Endodermal cell (in vitro differentiated cells): ENCODE measurements at places on chromosomes 3 and 15.

GRCh38 chr3:180855956-180856355 lies 56.5 kb upstream of the FXR1 start:
- no peak for DNase-seq

DNA sequence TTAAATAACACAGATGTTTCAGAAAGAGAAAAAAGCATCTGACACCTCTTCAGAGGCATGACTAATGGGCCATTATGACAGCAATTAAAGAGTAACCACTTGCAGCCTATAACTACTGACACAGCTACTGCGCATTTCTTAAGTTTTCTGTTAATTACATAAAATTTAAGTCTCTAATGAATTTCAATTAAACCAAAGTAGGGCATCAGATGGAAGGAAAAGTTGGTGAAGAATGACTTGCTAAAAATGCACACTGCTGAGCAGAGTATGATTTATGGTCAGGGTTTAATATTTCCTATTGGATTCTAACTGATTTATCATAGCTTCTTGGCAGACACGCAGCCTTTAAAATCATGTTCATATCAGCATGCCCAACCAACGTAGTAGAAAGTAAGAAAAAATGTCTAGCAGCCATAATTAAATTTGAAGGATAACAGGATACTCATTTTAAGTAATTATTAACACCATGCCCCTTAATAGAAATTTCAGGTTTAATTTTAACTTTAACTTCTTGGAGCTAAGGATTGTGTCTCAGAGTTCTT lies 140.0 kb downstream of the CBLB start:
- no peak for DNase-seq

GRCh38 chr3:169847896-169848295 lies 21.8 kb downstream of the LRRC31 start:
- no peak for DNase-seq

- DNase-seq: peak; percentile 56
Measured at GRCh38 chr3:109050591-109051167, 67.3 kb downstream of the MORC1 start.

DNA sequence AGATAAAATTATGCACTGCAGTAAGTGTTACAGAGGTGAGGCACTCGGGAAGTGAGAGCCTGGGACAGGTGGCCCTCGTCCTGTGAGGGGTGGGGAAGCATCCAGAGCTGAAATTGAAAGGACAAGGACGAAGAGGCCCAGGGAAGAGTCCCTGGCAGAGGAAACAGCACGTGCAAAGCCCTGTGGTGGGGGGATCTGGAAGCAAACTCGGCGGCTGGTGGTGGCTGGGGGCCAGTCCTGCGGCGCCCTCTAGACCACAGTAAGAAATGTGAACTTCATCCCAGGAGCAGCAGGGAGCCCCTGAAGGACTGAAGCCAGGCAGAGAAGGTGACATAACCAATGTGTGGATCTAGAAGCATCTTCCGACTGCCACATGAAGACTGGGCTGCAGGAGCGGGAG lies 42.8 kb downstream of the GRIP2 start:
- peak; percentile 81 for DNase-seq

DNA sequence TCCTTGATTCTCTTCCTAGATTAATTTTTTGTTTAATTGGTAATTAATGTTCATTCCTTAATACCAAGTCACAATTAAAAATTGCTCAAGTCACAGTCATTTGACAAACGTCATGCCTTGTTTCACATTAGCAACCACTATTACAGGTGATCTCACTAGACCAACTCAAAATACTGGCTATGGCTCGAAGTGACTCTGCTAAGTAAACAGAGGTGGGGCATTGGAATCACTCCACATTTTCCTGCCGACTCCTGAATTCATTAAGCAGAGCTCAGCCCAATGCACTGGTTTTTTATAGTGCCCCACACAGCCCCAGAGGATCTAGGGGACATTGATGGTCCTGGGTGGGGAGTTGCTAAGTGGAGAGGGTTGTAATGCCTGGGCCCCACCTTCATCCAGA lies 201.2 kb upstream of the NSMCE3 start:
- no peak for DNase-seq

DNA sequence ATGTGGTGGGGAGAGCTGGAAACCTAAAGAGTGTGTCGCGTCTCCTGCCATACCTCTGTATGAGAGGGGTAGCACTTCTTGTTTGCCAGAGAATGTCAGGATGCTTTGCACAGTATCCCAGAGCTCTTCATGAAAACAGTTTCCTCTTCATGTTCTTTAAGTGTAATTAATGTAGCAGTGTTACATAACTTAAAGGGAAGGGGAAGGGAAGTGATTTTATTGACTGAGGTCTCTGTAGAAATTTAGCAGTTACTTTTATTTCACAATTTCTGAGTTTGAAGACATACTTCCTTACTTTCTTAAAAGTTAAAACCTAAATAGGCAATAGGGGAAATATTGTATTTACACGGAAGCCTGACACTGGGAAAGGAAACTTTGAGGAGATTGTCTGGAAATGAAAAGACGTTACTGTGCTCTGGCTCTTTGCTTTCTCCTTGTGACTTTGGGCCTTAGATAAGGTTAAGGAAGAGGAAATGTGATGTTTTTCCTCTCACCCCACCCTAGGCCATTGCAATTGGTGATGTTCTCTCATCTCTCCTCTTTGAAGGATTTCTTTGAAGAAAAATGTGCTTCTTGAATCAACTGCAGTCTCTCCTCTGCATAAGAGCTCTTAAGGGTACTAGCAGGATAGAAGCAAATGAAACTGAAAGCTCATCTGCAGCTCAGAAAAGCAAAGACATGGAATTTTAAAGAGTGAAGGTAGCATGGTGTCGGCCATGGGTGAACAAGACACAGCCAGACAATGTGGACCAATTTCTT lies 6.0 kb downstream of the NXPE3 start:
- DNase-seq: no peak

DNA sequence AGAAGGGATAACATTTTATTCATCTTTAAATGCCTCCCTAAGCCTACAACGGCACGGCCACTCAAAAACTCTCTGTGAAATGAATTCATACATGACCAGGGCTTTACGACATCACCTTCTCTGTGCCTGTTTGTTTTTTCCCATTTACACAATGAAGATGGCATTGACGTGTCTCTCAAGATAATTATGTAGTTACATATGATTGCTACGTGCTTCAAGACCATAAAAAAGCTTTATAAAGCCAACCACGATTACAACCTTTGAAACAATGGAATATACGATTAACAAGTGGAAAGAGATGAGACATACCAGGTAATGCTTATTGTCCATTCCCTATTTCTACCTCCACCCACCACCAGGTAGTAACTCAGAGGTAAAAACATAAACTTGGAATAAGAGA lies 168.4 kb downstream of the P3H2 start:
- DNase-seq: no peak

DNA sequence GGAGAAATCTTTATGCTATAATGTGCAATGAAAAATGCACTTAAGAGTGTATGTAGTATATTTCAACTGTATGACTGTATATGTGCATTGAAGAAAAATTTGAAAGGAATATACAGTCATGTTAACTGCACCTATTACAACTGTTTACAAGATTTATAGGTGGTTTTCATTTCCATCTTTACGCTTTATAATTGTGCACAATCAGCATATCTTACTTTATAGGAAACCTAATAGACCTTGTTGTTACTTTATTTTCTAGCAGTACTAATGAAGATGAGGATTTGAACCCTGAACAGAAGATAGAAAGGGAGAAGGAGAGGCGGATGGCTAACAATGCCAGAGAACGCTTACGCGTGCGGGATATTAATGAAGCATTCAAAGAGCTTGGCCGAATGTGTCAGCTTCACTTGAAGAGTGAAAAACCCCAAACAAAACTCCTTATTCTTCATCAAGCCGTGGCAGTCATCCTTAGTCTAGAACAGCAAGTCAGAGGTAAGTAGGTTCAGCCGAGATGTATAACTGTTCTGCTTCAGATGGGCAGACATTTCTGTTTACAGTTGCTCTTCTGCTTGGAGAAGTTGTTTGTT lies 103.4 kb upstream of the CGNL1 start:
- no peak for DNase-seq

GRCh38 chr15:65208647-65209046 lies 2.6 kb downstream of the CILP start:
- DNase-seq: no peak

GRCh38 chr3:30655187-30655812 lies 48.9 kb downstream of the TGFBR2 start:
- DNase-seq: no peak

DNA sequence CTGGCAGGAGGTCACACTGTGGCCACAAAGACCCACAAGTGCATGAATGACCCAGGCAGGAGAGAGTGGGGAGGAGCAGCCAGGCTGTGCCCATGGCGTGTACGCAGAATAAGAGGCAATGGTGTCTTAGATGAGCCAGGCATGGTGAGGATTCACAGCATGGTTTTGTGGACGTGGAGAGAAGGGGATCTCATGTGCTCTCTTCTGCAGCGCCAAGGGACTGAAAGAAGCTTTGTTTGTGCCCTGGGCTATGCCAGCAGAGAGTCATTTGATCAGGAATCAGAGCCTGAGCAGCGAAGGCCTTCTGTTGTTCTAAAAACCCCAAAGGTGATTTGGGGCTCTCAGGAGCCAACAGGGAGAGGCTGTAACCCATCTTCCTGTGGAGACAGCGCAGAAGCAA lies 18.7 kb upstream of the RPP14 start:
- DNase-seq: no peak

DNA sequence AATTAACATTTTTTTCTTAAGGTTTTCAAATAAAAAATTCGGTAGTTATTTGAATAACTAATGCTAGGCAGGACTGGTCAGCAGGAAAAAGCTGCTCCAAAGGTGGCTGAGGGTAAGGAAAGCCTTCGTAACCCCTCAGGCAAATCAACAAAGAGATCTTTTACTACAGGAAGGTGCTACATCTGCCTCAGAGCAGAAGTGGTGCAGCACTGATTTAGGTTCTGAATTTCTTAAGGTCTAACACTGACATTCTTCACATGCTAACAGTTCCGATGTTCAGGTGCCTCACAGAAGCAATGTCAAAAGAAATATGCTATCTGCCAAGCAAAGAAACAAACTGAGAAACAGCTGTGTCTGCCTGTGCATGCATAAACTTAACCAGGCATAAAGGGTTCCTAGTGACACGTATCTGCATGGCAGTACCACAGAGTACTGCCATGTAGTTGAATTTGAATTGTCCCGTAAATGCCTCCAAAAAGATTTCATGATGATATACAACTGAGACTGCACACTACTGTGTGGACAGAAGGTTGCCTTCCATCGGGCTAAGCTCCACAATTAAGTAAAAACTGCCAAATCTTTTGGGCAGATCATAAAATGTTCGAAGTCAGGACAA lies 275.0 kb upstream of the NSMCE3 start:
- no peak for DNase-seq

DNA sequence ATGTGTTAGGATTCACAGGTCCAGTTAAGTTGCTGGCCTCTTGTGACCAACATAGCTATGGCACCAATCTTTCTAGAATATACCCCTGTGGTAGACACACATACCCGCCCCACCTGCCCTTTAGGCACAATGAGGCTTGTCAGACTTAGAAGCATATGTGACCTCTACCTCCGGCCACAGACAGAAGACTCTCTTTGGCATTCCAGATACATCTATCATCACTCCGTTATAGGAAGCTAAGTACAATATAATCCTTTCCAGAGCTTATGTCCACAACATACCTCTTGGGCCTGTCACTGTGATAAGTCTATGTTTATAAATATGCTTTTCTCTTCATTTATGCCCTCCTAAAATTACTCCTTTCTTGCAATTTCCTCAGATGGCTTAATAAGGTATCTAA lies 39.8 kb downstream of the CD47 start:
- DNase-seq: no peak

- no peak for DNase-seq
Measured at GRCh38 chr15:69880571-69881301, 217.0 kb downstream of the TLE3 start.
